ENCODE measurements at places on chromosomes 4 and X. TPM values are rescaled to one million over a fixed set of nuclear protein-coding genes. Genes with fewer than 3 reads are reported as not detected.

ABCG2 gene
- 2.0 TPM for total RNA-seq

CT45A8 gene
- not detected for total RNA-seq

METTL14 gene
- total RNA-seq, result 17.6 TPM

RTL3 gene
- total RNA-seq, result not detected

DNA sequence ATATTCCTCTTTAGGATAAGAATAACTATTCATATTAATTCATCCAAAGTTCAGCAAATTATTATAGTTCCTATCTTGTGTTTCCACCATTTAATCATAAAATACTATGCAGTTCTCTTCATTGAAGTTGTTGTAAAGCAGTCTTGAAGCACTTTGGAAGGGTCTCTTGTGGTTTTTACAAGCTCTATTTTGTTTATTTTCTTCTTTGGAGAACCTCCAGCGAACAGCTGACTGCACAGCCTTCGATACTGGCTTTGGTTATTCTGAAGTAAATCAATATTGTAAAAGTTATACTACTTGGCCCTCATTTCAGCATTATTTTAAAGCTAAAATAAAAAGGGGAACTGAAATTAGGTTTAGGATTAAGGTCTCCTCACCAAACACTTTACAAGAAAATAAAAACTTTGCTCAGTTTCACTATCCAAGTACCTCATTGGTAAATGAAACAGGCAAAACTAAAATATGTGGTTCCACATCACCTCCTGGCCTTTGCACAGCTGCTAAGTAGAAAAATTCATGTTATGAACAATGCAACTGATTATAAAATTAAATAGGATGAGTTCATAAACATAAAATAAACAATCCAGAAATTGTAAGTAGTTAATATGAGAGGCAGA is 1629.2 kb upstream of the ADGRL3 start:
- no peak for DNase-seq

- DNase-seq, result no peak
Measured at GRCh38 chrX:31331015-31331414, 259.2 kb upstream of the FTHL17 start.

DNA sequence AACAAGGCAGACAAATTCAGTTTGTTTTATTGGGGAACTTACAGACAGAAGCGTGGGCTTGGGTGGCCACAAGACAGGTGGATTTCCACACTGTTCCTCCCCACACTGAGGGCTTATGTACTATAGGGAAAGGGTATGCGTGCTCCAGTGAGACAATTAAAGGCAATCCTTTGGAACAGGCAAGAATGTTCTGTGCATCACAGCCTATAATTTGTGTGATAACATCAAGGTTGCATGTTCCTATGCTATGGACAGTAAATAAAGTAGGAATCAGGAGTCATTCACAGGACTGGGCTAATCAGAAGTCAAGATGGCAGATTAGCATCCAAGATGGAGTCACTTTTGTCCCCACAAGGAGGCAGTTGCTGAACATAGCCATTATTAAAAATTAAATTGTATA is 84.6 kb upstream of the TRIM2 start:
- no peak for DNase-seq

DNA sequence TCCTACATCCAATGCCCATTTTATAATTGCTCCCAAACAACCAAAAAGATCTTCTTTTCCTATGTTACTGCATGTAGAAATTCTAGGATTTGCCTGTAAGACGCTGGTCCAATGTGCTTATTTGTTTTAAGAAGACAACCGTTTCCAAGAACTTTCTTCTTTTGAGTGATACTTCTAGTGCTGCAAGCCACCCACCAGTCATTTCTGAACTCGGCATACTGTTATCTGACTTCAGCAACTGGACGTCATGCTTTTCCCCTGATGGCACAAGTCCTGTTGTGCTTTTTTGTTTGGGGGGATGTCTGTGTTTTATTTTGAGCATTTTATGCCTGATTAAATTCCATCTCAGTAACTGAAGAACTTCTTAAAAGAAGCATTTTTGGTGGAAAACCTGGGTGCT is 16.0 kb upstream of the RAP1GDS1 start:
- no peak for DNase-seq

- DNase-seq, result no peak
Measured at GRCh38 chrX:41313419-41313818, 20.5 kb upstream of the DDX3X start.

- DNase-seq, result no peak
Measured at GRCh38 chr4:184369871-184370270, 104.5 kb downstream of the IRF2 start.

DNA sequence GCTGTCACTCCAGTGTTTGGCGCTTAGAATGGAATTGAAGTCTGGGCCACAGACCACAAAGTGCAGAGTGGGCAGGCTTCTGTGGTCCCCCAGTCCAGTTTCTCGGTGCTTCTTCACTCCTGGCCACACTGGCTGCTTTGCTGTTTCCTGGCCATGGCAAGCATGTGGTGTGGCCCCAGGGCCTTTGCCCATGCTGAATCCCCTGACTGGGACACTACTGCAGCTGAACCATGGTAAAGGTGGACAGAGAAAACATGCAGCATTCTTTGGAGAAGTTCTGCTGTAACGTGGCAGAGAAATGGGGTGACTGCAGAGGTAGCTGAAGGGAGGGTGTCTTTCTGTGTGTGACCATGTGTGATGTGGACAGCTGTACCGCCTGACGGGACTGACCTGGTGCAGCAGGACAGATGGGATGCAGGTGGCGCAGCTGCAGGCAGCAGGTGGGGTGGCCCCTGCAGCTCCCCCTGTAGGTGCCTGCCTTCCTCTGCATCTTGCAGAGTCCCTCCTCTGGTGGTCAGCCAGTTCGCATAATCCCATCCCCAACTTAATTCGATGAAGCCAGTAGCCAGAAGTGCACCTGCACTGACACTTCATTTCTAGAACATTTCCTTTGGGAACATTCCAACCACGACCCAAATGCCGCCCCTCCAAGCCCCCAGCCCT is 13.2 kb upstream of the S100P start:
- DNase-seq, result no peak

GRCh38 chrX:41275661-41276609 is 58.0 kb upstream of the DDX3X start:
- peak; percentile 55 for DNase-seq

DNA sequence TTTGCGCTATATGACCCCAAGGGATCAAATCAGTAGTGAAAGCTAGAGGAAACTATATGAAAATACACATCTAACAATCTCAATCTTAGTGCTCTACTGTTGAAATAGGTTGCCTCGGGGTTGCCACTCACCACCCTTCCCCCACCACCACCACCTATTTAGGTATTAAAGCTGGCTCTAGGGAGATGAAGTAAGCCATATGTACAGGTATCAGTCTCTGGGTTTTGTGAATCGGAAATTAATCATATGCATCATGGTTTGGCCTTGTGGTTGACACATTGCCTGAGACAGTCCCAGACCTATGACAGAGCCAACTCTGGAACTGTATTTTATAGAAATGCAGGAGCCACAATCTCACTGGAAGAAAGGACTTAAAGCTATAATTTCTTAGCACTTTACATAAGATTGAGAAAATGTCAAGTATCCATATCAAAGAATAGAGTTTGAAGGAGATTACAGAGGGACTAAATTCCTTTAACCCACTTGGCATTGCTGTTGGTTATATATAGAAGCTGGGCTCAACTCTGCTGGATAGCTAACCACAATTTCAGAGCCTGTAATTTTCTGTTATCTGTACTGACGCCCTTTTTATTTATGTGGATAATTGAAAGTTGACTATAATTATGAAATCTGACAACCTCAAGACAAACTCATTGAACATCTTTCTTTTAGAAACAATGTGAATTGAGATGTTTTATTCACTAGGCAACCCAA is 26.7 kb upstream of the BMP2K start:
- DNase-seq, result no peak

DNA sequence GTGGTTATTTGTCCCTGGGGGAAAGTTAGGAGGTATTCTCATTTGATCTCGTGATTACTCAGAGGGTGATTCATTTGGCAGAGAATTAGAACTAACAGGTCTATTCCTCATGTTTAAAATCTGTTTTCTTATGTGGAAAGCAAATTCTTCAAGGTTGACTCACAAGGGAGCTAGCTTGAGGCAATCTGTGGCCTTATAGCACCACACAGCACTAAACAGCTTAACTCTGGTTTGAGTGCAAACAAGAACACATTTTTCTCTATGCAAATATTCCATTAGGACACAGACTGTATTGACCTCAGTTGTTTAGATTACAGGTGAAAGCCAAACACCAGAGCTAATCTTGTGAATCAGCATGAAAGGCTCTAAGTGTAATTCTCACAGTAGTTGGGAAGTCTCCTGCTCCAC is 694.4 kb upstream of the POU3F4 start:
- DNase-seq, result peak; percentile 69

DNA sequence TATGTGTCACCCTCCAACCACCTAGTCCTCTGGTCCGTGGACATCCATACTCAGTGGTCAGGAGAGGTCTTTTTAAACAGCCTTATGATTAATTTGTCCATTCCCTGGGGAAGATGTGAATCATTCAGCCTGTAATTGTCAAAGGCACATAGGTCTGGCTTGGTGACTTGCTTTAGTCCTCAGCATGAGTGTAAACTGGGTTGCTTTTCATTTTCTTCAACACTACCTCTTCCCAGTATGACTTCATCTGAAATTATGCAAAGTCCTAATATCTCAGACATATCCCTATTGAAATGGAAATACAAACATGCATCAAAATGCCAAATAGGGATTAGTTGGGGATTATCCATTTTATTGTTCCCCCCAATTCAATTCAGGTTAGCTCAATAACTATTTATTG is 208.3 kb upstream of the AMOT start:
- no peak for DNase-seq

DNA sequence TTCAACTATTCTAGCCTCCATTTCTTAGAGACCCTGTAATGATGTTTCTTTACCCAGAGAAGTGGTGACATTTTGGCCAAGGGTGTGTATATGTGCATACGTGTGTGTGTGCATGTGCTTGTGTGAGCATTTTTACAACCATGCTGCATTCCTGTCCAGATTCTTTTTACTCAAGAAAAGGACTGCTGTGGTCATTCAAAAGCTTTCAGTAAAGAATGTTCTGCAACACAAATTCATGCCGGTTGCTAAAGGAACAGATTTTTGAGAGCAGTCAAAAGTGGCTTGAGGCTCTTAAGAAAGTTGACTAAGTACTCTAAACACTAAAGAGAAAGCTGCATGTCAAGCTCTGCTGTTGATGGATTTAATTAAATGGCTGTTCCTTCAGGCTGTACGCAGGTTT is 65.0 kb upstream of the FMR1 start:
- no peak for DNase-seq

- DNase-seq, result no peak
Measured at GRCh38 chr4:173269280-173269679, 64.9 kb downstream of the HMGB2 start.

GRCh38 chr4:176001151-176002006 is 64.3 kb upstream of the WDR17 start:
- DNase-seq, result peak; percentile 78

- no peak for DNase-seq
Measured at GRCh38 chr4:7941111-7941964, 1.7 kb upstream of the AFAP1 start.

Data from SK-MEL-5 (cell line).